ENCODE measurements at places on chromosomes 7 and 10.

GRCh38 chr7:79734181-79734580, 280.7 kb upstream of the MAGI2 start:
- DNase-seq = no peak

GRCh38 chr7:157018997-157019608, 8.6 kb upstream of the MNX1 start:
- DNase-seq = no peak

DNA sequence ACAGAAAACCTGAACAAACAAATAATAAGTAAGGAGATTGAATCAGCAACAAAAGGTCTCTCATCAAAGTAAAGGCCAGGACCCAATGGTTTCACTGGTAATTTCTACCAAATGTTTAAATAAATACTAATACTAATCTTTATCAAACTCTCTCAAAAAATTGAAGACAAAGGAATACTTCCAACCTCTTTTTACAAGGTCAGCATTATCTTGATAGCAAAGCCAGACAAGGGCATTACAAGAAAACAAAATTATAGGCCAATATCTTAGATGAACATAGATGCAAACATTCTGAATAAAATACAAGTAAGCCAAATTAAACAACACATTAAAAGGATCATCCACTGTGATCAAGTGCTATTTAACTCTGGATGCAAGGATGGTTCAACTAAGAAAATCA, 239.8 kb upstream of the TMEM72 start:
- DNase-seq = no peak

DNA sequence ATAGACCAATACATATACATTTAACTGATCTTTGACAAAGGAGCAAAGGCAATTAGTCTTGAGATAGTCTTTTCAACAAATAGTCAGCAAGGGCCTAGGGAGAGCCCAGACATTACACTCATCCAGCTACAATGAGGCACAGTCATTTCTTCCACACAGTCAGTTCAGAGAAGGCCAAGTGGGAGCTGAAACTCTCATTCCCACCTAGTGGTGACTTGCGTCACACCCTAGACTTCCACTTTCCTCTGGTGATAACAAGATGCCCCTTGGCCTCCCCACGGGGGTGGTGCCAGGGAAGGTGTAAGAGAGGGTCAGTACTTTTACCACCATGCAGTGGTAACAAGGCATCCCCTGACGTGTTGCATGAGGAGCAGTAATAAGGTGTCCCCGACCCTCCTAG, 8.0 kb downstream of the FRMPD2 start:
- no peak for DNase-seq

GRCh38 chr10:61363006-61363405, 90.2 kb downstream of the TMEM26 start:
- no peak for DNase-seq

Data from retinal pigment epithelial cell (primary cell).